Central memory CD4-positive, alpha-beta T cell (primary cell): ENCODE measurements at places on chromosomes 16 and 17.
A peak's percentile ranks its signal among the peaks of the same experiment; 100 is the strongest.

DNA sequence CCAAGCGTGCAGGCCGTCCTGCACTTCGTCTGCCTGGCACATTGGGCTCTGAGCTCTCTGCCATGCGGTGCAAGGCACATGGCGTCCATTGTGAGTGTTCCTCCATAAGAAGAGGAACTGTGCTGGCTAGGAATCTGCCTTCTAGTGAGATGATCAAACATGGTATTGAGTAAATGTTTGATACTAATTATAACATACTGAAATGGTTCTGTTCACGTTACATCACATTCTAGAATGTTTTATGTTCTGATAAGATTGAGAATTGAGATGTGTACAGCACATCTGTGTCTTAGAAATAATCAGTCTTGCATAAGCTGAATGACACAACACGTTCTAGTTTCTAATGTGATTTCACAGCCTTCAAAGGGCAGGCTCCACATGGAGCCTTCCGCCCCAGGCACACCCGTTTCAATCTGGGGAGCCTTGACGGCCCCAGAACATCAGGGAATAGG, 42.9 kb downstream of the USP10 start:
- no peak for DNase-seq

GRCh38 chr17:76691379-76692191, 19.2 kb downstream of the MXRA7 start:
- no peak for DNase-seq

GRCh38 chr16:14444979-14445810, 184.9 kb downstream of the PARN start:
- DNase-seq, result no peak

DNA sequence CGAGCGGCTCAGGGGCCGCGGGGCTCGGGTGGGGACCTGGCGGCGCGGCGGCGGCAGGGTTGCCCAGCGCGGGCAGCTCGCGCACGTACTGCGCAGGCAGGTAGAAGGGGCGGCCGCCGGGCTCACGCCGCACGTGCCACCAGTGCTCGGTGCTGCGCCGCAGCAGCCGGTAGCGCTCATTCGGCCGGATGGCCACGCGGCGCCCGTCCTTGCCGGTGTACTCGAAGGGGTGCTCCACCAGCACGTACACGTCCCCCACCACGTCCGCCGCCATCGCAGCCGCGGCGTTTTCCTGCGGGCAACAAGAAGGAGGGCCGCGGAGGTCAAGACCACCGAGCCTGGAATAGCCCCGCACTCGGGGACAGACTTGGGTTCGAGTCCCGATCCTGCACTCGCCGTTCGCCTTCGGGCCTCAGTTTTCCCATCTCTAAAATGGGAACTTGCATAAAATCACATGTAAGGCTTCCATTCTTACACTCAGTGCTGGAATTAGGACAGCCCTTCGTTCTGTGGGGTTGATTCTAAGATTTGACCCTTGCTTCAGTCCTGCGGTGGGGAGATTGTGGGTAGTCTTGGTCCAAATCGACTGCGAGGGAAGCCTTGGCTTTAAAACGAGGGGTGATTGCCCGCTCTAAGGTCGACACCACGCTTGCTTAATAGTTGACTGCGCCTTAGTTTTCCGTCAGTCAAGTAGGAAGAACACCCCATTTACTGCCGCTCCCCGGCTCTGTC, 2.5 kb downstream of the ARHGAP27 start:
- DNase-seq, result no peak

DNA sequence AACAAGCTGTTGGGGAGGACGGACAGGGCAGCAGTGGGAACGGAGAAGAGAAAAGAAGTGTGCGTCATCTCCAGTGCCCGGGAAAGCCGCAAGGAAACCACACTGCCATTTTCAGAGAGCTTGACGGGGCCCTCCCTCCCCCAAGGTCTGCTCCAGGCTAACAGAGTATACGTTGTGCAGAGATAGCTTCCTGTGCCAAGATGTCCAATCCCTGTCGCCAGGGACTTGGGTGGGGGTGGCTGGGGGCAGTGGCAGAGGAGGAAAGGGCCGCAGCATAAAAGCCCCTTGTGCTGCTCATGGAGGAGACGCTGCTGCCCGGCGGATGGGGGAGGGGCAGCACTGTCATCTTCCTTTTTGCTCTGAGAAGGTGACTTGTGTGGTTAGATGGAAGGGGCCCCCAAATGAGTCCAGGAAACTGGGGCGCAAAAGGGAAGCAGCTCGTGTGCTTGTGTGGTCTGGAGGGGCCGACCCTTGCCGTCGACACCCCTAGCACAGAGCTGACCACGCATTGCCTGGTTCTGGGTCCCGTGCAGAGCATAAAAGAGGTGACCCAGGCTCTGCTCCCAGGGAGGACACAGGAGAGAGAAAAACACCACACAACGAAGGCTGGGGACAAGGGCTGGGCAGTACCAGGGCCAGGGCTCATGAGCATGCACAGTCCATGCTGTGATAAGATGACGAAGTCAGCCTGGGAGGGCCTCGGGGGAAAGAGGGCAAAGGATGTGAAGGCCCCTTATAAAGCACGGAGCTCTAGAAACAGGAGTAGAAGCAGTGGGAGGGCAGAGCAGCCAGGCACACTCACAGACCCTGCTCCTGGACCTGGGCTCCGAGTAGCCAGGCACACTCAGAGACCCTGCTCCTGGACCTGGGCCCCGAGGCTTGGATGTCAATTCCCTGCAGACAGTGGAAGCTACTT, 372.7 kb downstream of the SLC39A11 start:
- peak; percentile 58 for DNase-seq

- no peak for DNase-seq
These were observed 16.7 kb upstream of the SLC12A3 start for GRCh38 chr16:56848029-56848936.

- no peak for DNase-seq
These were observed 601 bp downstream of the JMJD8 start for GRCh38 chr16:683396-684070.

GRCh38 chr16:17471719-17472461, 1.1 kb upstream of the XYLT1 start:
- DNase-seq, result no peak

DNA sequence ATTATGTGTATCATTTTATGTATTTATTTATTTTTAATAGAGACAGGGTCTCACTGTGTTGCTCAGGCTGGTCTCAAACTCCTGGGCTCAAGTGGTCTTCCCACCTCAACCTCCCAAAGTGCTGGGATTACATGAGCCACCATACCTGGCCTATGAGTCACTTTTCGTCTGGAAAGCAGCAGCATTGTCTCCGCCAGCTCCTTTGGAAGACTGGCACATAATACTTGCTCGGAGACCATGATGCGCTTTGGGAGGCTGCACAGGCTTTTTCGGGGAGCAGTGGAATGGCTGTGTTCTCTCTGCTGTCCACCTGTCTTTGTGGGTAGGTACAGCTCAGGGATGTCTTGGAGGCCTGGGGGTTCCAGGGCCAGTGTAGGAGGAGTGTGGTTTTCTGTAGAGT, 102.2 kb downstream of the AATF start:
- DNase-seq, result no peak

DNA sequence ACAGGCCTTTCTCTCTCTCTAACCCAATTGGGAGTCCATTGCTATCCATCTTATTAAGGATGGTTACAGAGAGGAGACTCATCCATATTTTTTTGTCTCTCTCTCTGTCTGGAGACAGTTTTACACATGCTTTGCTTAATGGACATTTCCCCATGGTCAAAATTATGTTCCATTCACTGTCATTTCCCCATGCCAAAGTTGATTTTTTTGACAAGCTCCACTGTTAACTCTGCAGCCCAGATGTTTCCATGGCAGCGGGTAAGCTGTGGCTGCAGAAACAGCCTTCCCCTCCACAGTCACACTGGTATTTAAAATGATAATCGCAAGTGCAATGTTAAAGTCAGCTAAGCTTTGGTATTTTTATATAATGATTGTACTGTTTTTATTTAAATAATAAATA, 63.9 kb upstream of the HLF start:
- no peak for DNase-seq

GRCh38 chr17:80759377-80759673, 214.7 kb downstream of the RPTOR start:
- DNase-seq, result no peak

DNA sequence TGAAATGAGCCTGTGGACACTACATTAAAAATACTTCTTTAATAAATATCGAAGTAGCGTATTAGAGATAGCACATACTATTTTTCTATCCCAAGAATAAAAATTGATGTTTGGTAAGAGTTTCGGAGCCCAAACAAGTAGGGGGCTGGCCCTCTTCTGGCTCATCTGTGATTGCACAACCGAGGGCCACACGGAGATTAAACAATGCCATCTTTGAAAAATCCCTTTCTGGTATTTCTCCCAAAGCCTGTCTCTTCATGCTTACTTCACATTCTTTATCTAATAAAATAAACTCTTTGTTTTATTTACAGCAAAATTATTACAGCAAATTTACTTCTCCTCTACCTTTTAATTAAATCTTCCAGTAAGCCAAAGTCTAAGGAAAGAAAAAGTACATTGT, 9.6 kb upstream of the MYH11 start:
- no peak for DNase-seq

DNA sequence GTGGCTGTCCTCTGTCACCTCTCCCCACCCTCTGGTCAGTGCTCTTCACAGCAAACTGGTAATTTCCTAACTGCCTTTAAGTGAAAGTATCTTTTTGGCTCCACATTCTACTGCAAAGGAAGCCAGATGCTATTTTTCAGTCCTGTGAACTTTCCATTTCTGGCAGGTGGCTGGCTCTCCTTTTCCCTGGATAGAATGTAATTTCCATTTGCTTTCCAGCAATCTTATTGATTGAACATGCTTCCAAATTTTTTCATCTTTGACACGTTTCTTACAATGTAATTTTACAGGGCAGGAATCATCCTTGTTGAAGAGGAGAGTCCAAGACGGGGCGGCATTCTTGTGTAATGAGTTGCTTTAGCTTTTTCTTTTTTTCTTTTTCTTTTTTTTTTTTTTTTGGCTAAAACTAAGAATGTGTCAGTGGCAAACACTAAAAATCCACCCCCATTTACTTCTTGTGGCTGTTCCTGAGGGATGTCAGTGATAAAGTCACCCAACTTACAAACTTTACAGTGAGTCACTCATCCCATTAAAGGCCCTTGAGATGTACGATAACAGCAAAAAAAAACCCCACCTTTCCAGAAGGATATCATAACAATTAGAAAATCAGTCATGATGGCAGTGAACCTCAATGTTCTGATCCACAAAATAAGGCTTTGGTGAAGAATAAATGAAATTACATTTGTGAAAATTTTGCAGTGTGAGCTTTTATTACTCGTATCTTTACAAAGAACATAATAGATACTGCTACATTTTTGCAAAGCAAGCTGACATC, 29.4 kb upstream of the PRKCA start:
- no peak for DNase-seq

GRCh38 chr16:74101379-74102137, 195.1 kb upstream of the PSMD7 start:
- no peak for DNase-seq

DNA sequence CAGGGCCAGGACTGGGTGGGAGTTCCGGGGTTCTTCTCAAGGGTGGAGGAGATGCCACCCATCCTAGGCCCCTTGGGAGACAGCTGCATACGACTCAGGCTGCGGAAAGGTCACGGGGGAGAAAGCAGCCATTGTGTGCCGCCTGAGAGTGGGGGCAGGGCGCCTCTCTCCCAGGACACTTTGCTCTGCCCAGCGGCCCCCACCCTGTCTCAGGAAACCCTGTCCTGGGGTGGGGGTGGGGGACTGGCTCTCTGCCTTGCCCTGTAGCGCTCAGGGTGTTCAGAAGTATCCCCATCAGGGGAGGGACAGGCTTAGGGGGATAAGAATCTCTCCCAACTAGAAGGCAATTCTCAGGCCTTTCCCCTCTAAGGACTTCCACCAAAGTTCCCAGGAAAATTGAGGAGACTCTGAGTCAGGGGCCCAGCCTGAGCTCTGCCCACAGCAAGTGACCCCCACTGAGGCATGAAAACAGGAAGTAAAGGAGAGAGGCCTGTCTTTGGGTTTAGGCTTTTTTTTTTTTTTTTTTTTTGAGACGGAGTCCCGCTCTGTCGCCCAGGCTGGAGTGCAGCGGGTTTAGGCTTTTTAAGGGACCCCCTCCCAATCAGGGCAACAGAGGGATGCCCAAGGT, 4.9 kb downstream of the GIT1 start:
- DNase-seq, result no peak

DNA sequence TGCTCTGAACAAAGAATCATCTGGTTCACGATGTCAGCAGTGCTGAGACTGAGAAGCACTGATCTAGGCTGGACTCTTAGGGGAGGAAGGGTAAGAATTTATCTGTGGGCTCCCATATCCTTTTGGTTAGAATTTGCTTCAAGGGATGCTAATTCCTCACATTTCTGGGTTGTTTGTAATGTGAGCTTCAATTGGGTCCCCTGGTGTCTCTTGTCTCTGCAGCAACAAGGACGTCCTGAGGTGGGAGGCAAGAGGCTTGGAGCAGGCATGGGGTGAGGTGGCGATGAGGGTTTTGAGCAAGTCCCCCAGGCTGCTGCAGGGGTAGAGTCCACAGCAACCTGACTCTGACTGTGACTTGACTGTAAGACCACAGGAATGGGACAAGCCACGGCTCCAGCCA, 213.8 kb upstream of the NLRP1 start:
- no peak for DNase-seq

DNA sequence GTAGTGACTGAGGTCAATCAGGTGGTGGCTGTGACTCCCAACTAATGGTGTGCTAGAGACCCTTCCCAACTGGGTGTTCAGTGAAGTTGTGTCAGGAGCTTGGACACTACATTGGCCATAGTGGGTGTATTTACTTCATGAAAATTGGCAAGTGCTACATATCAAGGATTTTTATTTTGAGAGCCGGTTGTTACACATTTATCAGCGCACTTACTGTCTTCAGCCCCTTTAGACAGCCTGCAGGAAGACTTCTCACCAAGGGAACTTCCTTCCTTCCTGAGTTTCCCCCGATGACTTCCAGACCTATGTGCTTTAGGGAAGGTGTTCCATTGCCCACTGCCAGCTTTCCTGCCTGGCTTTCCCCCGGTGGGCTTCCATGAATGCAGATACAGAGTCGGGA, 261.2 kb downstream of the CBLN1 start:
- DNase-seq, result no peak

DNA sequence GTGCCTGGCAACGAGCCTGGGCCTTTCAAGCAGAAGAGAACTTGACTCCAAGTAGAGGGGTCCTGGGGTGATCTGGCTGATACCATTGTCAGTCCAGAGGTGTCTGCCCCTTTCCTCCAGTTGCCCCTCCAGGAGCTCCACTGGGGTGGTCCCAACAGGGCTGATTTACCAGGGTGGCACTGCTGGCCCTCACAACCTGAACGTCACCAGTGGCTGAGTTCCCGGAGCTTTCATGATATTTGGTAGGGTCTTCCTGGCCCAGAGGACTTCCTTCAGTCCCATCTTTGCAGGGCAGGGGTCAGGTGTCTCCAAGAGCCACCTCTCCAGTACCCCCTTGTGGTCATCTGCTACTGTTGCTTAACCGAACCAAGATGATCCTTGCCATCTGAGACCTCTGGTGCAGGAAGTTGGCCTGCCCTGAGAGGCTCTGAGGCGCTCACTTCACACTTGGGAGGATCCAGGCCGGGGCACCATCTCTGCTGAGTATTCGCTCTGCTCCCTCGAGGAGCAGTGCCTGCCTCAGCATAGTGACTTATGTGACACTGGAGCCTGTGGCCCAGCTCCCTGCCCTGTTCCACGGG, 3.5 kb downstream of the LIMD2 start:
- DNase-seq, result no peak

GRCh38 chr16:85612191-85612800, 826 bp upstream of the GSE1 start:
- peak; percentile 30 for DNase-seq
